Hematopoietic multipotent progenitor cell treated with erythropoietin and hydrocortisone succinate and interleukin-3 and kit ligand, for 15 days (in vitro differentiated cells): ENCODE measurements at places on chromosomes 7 and 10.

DNA sequence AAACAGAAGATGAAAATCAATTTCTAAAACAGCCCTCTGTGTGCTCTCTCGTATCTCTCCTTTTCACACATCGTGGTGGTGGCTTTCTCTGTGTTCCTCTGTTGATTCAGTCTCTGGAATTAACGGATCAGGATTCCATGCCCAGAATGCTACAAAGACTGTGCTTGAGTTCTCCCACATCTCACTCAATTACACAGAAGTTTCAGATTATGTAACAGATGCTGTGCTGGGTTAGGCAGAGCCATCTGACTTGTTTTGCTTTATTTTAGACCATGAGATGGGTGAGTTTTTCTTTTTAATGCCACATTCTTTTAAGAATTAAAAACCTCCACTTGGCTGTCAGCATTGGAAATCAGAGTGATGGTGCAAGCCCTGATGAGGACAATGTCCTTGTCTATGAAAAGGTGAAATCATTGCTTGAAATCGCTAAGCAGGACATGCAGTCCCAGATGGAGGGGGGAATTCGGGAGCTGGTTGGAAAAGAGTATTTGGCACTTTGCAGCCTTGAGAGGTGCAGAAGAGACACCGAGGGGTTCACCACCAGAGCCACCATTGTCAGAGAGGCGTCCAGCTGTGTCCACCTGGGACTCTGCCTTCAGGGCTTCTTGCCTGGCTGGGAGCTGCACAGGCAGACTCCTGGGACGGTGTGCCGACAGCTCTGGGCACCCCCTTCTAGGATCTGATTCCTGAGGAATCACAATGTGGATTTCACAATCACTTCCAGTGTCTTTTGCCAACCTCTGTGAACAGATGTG, 80.4 kb downstream of the EGFR start:
- no peak for DNase-seq

- DNase-seq, result no peak
Observed at GRCh38 chr7:120442838-120443237, 169.9 kb downstream of the KCND2 start.

DNA sequence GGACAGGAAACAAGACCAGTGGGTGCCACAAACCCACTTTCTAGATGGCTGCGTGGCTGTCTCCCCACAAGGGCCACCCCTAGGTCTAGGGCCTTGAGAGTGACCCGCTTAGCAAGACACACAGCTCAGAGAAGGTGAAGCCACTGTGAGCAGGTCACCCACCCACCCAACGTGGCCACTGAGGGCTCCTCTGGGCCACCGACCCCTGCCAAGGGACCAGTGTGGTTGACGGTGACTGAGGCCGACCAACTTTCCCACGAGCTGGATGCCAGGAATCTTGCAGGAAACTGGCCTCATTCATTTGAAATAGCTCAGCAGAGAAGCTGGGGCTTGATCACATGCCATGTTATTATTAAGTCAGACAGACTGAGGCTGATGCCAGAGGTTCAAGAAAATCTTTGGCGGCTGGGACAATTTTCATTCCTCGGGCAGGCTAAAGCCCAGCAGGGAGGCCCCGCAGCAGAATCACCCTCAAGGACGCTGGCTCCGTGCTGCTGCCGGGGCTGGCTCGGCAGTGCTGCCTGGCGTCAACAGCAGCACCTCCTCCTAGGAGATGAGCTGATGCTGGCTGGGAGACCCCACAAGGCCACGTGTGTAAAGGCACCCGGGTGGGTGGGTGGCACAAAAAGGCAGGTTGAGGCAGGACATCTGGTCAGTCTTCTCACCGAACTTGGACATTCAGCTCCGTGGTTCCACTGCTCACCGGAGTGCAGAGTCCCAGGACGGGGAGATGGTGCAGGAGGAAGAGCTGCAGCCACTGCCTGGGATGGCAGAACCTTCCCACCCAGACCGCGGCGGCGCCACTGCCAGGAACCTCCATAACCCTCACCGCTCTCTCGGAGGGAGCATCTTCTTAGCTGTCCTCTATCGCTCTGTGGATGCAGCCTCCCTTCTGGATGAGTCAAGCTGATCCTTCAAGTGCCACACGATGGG, 57.8 kb downstream of the ZRANB1 start:
- DNase-seq, result no peak

DNA sequence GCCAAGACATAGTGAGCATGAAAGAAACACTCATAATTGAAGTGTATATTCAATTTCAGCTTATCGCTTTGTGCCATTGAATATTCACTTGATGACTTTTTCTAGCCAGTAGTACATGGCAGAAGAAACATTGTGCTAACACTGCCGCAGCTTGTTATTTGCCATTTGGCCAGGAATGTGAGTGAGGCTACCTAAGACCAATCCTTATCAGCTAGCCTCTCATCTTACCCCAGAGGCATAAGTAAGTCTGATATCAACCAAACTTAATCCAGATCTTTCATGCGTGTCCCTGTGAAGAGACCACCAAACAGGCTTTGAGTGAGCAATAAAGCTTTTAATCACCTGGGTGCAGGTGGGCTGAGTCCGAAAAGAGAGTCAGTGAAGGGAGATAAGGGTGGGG, 586.0 kb upstream of the MBL2 start:
- DNase-seq, result no peak
